ENCODE measurements at places on chromosomes 3 and 15. TPM values are rescaled to one million over a fixed set of nuclear protein-coding genes. Genes with fewer than 3 reads are reported as not detected.

TRIM71 gene
- polyA plus RNA-seq, result not detected

LDHAL6B gene
- polyA plus RNA-seq, result not detected

FBXW12 gene
- polyA plus RNA-seq, result not detected

GHSR gene
- polyA plus RNA-seq, result not detected

SLC38A3 gene
- polyA plus RNA-seq, result 1.6 TPM

TMCO5A gene
- not detected for polyA plus RNA-seq

ZNF501 gene
- 3.4 TPM for polyA plus RNA-seq
